ENCODE measurements at places on chromosomes 13 and 19.

GRCh38 chr13:93966267-93966936 is 513.1 kb downstream of the DCT start:
- no peak for DNase-seq

DNA sequence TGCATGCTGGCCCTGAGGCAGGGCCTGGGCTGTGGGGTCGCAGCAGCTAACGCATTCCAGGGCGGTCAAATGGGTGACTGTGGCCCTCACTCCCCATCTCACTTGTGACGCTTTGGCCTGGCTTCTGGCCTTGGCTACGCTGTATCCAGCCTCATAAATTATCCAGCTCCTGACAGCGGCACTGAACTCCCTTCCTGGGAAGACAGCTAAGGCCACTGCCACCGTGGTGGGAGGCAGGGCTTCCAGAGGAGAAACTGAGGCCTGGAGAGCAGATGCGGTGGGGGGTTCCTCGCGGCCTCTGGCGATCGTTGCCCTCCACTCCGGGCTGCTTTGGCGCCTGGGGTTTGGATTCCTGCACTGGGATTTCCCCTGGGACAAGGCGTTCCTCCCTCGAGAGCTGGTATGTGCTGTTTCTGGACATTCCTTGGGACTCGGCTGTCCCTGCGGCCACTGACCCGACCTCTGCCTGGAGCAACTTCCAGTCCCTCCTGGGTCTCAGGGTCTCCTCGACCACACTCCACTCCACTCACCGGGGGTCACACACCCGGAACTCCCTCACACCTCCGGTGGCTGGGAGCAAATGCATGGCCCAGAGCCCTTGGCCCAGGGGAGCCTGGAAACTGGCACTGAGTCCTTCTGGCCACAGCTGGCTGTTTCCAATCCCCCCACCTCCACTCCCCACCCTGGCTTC is 3.4 kb downstream of the TBXA2R start:
- DNase-seq = no peak

DNA sequence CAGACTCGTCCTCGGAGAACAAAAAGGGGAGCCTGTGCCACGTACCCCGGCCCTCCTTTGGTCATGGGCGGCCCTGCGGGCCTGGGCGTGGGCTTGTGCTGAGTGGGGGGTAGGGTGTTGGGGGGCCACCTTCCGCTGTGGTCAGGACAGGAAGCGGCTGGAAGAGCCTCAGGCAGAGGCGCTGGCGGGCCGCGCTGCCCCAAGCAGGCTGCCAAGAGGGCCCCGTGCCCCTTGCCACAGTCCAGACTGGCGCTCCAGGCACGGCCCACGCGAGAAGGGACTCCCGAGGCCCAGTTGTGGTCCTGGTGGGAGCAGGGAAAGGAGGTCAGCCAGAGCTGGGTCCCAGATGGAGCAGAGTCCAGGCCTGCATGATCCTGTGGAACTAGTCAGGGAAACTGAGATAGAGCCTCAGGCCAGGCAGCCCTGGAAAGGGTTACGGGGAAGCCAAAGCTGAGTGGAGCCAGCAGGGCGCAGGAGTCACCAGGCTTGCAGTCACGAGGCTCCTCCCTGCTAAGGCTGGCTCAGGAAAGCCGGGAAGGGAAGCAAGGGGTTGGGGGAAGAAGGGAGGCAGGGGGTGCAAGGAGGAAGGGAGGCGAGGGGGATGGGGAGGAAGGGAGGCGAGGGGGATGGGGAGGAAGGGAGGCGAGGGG is 135.0 kb downstream of the CRYL1 start:
- DNase-seq = no peak

DNA sequence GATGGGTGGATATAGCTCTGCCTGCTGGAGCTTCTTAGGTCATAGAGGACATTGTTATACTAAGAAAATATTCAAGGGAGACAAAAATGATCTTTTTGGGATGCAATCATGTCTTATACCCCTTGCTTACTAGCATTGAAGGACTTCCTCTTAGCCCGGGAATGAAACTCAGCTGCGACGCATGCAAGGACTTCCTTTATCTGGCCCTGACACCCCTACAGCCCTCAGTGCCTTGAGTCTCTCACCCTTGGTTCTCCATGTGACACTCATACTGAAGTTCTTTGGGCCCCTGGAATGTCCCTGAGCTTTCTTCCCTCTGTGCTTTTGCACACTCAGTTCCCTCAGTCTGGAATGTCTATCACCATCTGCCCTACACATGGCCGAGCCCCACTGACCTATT is 72.5 kb upstream of the MTIF3 start:
- no peak for DNase-seq

GRCh38 chr13:111926501-111927180 is 140.3 kb upstream of the SOX1 start:
- DNase-seq = no peak

DNA sequence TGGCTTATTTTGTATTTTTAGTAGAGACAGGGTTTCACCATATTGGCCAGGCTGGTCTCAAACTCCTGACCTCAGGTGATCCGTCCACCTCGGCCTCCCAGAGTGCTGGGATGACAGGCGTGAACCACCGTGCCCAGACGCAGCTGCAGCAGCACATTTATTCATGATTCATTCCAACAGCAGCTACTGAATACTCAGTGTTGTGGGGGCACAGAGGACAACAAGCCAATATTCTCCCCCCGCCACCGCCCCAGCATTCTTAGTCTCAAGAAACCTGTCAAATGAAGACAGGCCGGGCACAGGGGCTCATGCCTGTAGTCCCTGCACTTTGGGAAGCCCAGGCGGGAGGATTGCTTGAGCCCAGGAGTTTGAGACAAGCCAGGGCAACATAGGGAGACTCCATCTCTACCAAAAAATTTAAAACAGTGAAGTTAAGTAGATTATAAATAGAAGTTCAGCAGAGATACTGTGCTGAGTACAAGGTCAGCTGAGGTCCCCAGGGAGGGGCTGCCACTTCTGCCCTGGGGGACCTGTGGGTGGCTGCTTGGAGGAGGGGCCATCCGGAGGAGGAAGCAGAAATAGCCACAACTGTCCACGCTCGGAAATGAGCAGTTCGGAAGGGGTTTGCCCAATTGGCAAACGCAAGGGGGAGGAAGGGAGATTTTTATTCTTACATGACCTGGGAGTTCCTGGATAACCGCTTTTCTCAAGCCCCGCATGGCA is 4.3 kb downstream of the DOT1L start:
- no peak for DNase-seq

GRCh38 chr19:40693150-40693788 is 2.8 kb upstream of the NUMBL start:
- DNase-seq = no peak

DNA sequence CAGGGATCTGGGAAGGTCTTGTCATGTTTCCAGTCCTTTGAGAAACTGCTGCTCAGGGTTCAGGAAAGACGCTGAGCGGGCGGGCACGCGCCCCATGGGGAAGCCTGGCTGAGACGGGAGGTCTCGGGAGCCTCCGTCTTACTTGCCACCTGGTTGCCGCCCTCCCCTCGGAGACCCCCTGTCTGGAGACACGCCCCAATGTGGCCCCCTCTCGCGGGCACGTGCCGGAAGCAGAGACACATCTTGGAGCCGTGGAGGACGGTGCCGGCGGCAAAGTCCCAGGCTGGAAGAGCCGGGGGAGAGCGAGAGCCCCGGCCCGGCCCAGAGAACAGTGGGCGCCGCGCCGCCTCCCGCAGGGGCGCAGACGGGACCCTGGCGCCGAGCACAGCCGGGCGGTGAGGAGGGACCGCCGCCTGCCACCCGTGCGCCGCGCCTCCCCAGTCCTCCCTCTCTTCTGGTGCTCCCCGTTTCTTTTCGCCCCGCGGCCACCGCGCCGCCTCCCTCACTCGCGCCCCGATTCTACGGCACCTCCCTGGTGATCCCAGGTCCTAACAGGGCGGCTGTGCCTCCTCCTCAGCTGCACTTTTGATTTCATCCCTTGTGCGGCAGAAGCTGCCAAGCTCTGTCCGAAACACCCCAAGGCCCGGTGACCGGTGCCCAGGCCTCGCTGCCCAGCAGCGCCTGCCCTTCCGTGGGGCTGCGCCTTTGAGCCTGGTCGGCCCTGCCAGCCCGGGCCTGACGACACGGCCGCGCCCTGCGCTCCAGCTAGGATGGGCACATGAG is 15.5 kb downstream of the GJB2 start:
- DNase-seq = no peak

DNA sequence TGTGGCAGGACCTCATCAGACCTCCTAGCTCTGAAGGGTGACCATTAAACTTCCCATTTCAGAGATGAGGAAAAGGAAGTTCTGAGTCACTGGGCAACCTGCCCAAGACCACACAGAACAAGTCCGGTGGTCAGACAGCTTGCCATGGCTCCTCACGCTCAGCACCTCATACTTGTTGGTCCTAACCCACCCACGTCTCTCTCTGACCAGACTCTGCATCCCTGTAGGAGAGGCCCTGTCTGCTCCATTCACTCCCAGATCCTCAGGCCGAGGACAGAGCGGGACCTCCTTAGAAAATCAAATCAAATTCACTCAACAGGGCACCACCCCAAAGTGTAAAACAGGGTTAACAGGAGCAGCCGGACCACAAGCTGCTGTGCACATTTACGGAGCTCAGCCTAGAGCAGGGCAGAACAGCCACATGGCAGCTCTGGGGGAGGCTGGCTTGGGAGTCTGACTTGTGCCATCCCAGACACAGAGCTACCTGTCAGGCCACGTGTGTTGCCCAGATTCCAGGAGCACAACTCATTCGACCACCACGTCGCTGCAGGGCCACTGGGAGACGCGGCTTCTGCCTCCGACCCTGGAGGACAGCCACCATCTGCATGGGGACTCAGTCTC is 1.7 kb downstream of the MIER2 start:
- no peak for DNase-seq

- DNase-seq = no peak
Measured at GRCh38 chr13:55761986-55762385, 1378.7 kb upstream of the PRR20A start.

DNA sequence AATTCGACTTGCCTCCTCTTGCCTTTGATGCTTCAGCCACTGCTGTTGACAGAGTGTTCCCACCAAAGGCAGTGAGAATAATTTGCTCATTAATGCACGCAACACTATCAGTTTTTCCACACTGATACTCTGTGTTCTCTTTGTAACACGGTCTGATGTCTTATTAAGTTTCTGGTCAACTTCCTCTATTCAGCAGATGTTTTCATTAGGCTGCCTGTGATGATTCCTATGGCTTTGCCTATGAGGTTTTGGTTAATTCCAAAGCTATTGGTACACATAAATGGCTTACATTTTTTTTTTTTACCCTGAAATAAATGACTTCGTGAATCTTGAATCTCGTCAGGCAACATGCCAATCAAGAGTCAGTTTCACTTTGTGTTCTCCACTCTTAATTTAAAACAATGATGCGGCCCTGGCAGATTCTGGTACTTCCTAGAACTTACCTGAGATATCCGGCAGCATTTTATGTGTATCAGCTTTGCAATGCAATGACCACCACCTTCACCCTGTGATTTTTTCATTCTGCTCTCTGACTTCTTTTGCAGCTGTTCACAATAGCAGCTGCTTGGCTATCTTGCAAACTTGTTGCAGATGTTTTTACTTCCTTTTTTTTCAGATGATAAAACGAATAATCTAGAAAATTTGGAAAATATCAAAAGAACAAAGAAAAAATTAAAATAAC is 27.5 kb upstream of the KL start:
- DNase-seq = no peak

DNA sequence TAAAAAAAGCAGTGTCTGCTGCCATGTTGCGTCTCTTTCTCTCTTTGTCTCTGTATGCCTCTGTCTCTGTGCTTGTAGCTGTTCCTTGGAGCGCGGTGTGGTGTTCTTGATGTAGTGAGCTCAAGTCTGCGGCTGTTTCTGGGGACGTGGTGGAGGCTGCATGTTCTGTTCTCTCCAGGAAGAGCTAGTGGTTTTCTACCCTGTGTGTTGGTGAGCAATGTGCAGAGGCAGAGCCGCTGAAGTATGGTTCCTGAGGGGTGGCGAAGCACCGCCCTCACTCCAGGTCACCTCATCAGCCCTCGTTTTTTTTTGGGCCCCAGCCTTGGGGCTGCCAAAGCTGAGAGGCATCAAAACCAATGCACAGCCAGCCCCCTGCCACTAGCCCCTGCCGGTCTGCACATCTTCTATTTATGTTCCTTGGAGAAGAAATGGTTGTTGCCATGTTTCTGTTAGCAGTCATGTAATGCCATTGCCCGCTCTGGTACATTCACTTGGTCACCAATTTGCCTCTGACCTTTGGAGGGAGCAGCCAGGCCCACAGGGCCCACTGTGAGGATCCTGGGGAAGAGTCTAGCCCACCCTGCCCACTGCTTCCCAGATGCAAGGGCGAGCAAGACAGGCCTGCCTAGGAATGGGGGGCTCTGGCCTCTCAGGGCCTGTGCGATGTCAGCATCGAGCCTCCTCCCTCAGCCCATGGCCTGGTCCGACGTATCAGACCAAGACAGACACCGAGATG is 7.2 kb downstream of the HNRNPL start:
- peak; percentile 59 for DNase-seq

DNA sequence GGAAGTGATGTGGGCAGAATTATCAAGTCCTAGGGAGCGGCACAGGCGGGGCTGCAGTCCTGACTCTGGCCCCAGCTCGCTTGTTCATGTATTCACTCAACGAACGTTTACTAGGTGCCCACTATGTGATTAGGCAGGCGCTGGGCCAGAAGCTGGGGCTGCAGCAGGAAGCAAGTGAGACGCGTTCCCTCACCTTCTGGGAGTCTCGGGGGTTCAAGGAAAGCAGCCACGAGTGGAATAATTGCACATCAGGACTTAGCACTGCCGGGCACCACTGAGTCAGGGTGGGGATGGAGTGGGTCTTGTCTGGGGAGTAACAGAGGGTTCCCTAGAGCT is 2.5 kb upstream of the LMTK3 start:
- DNase-seq = no peak

DNA sequence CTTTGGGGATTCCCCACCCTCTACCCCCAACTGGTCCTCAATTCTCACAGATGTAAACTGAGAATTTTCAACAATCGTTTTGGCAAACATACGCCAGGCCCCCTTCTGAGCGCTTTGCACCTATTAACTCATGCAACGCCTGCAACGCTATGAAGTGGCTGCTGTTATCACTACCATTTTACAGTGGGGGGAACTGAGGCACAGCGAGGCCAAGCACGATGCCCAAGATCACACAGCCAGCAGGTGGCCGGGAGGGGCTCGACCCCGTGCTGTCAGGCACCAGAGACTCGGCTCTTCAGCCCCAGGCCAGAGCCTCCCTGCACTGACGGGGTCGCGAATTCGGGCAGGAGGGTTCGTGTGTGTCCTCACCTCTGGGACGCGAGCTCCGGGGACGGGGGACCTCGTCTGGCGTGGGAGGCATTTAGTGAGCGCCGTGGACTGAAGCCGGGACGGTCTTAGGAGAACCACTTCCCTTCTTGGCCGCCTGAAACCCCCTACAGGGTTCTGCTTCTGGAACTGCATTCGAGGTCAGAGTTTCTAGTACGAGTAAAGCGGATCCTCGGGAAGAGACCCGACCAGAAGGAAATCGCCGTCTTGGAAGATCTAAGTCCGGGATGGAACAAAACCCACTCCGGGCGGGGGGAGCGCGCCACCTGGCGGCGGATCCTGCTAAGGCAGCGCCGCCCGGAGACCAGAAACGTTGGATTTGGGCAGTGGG is 21.0 kb downstream of the ZNF114 start:
- DNase-seq = peak; percentile 68

- DNase-seq = peak; percentile 79
Measured at GRCh38 chr19:7925171-7925851, 624 bp downstream of the CTXN1 start.

Measured in activated CD8-positive, alpha-beta memory T cell treated with anti-CD3 and anti-CD28 coated beads, Interleukin-2, amount 50 U/mL, for 4 hours (primary cell).